NCI-H82 (cell line): ENCODE measurements at places on chromosomes 7 and 10.

GRCh38 chr10:124864421-124865193 is 63.0 kb downstream of the ABRAXAS2 start:
- no peak for DNase-seq

DNA sequence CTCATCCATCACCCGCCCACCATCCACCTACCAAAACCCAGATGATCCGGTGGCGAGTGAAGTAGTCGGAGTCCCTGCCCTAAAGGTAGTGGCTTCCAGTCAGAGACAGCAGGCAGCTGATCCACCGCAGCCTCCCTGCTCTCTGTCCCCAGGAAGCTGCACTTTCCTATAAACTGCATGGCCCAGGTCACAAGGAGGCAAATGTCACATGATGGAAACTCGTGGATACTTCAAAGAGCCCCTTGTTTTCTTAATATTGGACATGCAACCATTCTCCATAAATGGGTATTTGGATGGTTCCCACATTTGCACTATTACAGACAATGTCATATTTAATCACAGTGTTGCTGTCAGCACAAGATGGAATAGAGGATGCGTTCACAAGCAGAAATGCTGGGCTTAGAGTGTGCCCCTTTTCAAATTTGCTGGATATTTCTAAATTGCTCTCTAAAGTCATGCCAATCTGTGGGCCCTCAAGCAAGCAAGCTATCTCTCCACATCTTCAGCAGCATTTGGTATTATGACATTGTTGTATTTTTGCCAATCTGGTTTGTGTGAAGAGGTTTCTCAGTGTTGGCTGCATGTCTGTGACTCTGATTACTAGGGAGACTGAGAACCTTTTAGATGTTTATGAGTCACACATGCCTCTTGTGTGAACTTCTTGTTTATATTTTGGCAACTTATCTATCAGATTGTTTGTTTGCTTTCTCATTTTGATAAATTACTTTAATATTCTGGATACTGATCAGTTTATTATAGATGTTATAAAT is 822.0 kb downstream of the TNS3 start:
- no peak for DNase-seq

DNA sequence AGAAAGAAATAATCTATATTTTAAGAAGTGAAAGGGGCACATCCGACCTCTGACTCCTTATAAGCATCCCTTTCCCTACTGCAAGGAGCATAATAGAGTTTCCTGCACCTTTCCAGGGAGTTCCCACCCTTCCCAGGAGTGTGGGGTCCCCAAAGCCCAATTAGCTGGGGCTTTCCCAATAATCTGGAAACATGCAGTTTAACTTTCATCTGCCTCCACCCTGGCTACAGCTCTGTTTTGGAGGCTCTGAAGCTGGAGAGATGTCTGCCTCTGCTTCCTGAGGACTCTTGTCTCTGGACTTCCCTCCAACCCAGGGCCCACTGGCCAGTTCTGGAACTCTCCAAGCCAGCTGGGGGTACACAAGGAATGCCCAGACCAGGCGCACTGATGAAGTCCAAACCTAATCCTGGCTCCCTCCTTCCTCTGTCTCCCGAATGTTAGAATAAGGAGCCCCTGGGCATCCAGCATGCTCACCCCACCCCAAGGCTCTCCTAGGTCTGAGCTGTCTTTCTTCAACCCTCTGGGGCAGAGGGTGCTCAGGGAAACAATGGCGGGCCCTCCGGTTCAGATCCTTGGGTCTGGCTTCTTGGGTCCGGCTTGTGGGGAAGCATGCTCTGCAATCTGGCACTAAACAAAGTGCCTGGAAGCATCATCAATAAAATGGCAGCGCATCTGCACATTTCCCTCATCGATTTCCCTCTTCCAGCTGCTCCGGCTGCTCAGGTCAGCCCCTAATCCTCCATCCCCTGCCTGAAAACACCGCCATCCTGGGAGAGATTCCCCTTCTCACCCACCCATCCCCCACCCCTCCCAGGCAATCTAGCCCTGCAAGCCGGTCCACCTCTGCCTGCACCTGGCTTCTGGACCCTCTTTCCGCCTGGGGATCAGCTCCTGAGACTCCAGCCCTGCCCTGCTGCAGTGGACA is 13.3 kb downstream of the HOXA4 start:
- peak; percentile 64 for DNase-seq

GRCh38 chr10:82981137-82981723 is 1106.2 kb downstream of the NRG3 start:
- DNase-seq = peak; percentile 91

DNA sequence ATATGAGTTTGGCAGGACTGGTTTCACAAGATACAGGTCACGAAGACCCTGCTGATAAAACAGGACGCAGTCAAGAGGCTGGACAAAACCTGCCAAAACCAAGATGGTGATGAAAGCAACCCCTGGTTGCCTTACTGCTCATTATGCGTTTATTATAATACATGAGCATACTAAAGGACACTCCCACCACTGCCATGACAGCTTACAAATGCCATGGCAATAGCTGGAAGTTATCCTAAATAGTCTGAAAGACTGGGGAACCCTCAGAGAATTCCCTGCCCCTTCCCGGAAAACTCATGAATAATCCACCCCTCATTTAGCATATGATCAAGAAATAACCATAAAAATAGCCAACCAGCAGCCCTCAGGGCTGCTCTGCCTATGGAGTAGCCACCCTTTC is 73.1 kb downstream of the TEX36 start:
- DNase-seq = no peak

GRCh38 chr10:69489506-69490090 is 38.3 kb downstream of the TSPAN15 start:
- no peak for DNase-seq

- peak; percentile 51 for DNase-seq
These were observed 906 bp downstream of the CDK1 start for GRCh38 chr10:60778971-60779796.

DNA sequence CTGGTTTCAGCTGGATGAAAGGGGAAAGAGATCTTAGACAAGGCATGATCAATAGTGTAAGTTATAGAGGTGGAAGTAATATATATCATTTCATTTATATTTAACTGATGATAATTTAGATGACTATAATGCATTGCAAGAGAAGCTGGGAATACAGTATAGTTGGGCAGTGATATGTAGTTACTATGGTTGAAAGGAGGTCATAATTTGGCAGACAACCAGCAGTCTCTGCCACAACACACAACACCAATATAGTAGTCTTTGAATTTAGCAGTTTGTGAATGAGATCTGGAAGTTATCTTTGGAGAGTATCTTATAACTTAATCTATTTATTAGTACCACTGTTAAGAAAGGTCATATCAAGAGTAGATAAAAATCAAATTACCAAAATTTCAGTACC is 39.9 kb downstream of the TAX1BP1 start:
- DNase-seq = no peak

GRCh38 chr10:51683031-51683691 is 16.2 kb downstream of the CSTF2T start:
- no peak for DNase-seq

- DNase-seq = no peak
These were observed 63.9 kb upstream of the CHST15 start for GRCh38 chr10:124157271-124157681.

GRCh38 chr10:71239946-71240795 is 27.8 kb downstream of the UNC5B start:
- DNase-seq = no peak

DNA sequence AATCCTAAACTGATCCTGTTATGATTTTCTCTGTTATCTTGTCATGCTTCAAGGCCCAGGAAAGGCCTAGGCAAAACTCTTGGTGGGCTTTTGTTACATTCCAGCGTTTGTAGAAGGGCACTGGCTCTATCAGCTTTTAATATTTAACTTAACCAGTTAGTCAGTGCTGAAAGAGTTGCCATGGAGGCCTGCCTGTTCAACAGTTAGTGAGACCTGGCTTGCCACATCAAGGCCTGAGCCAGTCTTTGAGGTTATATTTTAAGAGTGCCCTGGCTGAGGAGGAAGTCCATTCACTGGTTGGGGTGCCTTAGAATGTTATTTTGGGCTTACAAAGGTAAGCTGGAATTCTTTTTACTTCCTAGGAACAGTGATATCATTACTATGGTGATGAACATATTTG is 144.1 kb upstream of the NRG3 start:
- DNase-seq = no peak

DNA sequence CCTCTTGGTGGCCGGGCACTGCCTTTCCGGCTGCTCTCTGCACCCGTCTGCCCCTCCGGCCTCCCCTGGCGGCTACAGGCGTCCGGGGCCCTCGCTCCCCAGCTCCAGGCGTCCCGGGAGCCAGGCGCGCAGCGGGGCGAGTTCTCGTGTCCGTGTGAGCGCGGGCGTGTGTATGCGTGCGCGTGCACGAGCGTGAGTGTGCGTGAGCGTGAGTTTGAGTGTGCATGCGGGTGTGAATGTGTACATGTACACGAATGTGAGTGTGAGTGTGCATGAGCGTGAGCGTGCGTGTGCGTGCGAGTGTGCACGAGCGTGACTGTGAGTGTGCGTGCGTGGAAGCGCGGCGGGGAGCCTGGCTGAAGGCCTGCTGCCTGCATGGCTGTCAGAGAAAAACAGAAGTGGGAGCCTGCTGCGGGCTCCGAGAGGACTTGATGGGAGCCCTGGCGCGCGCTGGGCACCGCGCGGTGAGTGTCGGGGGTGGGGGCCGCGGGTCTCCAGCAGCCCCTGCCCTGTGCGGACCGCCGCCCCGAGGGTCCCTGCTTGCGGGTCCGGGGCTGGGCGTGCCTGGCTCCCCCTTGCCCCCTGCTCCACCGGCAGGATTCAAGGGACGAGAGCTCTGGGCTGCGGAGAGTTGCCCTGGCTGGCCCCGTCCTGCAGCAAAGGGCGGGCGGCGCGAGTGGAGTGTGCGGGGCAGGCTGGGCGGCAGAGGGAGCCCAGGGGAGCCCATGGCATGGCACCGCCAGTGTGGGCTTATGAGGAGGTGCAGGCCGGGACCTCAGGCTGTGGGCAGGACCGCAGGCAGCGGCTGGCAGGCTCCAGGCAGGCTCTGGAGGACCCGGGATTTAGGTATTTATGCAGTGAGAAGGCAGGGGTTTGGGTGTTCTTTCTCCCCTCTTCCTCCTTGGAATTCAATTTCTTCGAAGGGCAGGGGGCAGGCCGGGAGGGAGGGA is 75.8 kb upstream of the EN2 start:
- no peak for DNase-seq

DNA sequence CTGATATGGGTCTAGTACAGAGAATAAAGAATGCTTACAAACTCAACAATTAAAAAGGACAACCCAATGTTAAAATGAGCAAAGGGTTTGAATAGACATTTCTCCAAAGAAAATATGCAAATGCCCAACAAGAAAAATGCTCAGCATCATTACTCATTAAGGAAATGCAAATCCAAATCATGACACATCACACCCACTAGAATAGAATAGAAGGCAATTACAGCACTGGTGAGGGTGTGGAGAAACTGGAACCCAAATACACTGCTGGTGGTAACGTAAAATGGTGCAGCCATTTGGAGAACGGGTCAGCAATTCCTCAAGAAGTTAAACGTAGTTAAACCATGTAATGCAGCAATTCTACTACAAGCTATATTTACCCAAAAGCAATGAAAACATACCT is 53.8 kb downstream of the KDM7A start:
- no peak for DNase-seq

DNA sequence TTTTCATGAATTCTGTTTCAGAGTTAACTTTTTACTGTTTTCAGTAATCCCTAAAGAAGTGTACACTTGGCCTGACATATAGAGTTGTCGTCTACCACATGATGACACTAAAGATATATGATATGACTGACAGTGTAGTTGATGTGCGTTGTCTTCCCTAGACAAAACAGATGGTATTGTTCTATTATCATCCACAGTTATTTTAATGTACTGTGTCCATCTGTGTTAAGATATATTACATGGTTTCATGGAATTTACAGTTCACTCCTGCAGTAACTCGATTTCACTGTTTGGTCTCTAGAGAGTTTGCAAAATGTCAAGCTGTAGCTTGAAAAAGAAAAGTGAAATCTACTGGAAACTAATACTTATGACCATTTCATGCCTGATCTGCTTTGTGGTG is 18.1 kb downstream of the FOXP2 start:
- peak; percentile 13 for DNase-seq

- no peak for DNase-seq
These were observed 62.3 kb upstream of the BTBD16 start for GRCh38 chr10:122208571-122209430.
